GM13977 (cell line): ENCODE measurements at places on chromosomes 2 and 18.
A peak's percentile ranks its signal among the peaks of the same experiment; 100 is the strongest.

- DNase-seq, result no peak
Measured at GRCh38 chr2:13508671-13509070, 791.9 kb downstream of the TRIB2 start.

DNA sequence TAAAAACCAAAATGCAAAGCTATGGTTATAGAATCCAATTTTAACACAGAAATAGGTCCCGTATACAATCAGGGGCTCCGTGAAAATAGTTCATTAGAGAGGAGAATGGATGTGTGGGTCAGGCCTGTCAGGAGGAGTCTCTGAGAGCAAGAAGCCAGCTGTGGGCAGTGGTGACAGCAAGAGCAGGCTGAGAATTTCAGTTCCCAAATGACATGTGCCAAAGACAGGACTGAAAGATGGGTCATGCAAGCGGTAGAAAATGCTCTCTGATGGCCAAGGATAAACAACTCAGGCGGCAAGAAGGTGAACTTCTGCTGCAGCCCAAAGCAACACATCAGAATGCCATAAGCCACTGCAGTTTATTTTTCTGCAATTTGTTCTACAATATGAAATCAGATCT lies 100.4 kb downstream of the CCDC141 start:
- DNase-seq, result no peak

GRCh38 chr2:109646961-109647360 lies 32.8 kb downstream of the SOWAHC start:
- no peak for DNase-seq

- DNase-seq, result peak; percentile 39
Measured at GRCh38 chr2:84495539-84496146, 20.7 kb upstream of the DNAH6 start.

DNA sequence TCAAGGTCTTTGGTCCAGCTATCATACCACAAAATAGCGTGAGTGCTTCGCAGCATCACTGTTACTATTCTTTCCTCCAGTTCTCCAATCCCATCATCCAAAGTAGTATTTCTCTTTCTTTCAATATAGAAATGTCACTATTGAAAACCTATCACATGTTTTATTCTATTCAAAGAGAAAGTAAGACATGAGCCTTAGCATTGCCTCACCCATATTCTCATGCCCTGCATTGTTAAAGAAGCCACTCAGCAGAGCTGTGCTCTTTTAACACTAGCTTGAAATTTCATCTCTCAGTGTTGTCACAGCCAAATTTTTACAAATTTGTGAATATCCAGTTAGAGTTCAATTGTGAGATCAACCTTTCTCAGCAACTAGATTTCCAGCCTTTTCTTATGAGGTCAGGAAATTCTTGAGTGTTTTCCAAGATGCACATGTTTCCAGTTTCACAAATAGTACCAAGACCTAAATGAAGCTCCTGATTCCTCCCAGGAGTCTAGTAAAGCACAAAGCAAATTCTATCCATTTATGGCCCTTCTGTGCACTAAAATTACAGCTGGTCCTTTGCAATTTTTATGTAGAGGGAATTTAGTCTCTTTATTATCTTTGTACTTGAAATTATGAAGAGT lies 343.7 kb downstream of the SPAG16 start:
- DNase-seq, result peak; percentile 11

DNA sequence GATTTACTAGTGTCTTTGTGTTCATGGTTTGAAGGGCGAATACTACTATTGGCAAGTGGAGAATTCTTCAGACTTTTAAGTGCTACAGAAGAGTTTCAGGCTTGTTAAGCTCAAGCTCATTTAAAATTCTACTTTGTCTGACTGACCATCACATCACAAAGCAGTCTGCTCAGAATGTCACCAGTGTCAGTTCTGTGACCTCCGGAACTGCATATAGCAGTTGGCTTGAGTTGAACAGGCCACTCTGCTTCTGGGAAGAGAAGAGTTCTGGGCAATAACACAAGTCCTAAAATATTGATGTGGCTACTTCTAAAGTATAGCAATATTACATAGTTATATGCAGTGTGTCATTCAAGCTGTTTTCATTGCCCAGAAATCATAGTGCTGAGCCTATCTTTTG lies 245.0 kb upstream of the BOD1L2 start:
- no peak for DNase-seq

- DNase-seq, result no peak
Measured at GRCh38 chr2:105643405-105644173, 101.1 kb upstream of the NCK2 start.

- DNase-seq, result no peak
Measured at GRCh38 chr2:110691612-110692258, 13.9 kb upstream of the BUB1 start.

- no peak for DNase-seq
Measured at GRCh38 chr18:13530879-13531387, 195.4 kb downstream of the FAM210A start.

- no peak for DNase-seq
Measured at GRCh38 chr2:128505575-128506526, 187.2 kb upstream of the HS6ST1 start.

DNA sequence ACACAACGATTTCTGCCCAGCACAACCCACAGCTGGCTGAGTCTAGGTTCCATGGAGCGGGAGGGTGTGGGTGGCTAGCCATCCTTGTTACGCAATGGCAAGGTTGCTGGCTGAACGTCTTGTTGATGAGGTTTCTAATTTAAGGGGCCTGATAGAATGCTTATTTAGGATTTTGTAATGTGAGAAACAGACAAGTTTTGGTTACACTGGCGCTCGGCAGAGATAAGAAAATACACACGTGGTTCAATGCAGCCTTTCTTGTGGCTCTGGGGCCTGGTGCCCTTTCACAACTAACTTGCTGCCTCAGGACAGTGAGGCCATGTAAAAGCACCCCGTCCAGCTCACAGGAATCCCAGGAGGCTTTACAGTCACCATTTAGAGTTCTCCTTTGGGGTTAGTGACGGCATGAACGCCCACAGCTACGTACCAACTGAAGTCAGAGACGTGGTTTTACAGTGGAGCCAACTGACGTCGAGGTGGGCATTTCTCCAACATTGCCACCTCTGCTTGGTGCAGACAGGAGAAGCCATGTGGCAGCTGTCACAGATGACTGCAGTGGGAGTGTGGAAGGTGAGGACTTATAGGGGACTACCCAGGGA lies 29.7 kb upstream of the PIEZO2 start:
- no peak for DNase-seq

DNA sequence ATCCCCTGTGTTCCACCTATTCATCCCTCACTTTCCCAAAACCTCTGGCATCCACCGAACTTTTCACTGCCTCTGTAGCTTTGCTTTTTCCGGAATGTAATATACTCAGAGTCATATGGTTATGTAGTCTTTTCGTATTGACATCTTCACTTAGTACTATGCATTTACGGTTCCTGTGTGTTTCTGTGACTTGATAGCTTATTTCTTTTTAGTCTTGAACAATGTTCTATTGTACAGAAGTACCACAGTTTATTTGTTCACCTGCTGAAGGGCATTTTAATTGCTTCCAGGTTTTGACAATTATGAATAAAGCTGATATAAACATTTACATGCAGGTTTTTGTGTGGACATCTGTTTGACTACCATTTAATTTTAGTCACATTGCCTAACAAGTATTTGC lies 154.7 kb upstream of the DOK6 start:
- no peak for DNase-seq

DNA sequence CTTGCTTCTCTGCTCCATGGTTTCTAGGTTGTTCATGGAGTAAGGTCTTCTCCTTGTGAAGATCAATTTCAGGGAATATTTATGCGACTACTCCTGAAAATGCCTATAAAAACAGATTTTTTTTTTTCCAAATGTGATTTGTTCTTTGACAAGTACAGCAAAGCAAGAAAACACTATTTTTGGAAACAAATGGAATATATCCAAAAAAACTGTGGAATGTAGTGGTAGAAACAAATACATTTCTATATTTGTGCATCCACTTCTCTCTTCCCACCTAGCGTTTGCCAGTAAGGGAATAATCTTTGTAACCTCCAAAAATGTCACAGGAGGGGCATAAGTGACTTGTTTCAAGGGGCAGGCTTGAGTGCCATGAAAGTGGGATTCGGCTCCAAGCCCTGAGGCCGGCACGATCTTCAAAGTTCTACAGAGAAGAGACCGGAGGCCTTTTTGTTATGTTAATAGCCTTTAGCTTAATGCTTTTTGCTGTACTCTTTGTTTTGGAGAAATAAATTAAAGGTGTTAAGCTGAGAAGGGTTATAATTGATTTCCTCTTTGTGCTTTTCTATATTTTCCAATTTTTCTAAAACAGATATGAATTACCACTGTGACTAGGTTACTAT lies 200.6 kb downstream of the NRP2 start:
- DNase-seq, result no peak
